CD4-positive, alpha-beta T cell treated with Interferon gamma for 1 hour (primary cell): ENCODE measurements at places on chromosomes 4 and X.

- DNase-seq = no peak
Observed at GRCh38 chrX:111100191-111100590, 4.2 kb downstream of the PAK3 start.

- DNase-seq = no peak
Observed at GRCh38 chrX:153793291-153793690, 884 bp downstream of the IDH3G start.

DNA sequence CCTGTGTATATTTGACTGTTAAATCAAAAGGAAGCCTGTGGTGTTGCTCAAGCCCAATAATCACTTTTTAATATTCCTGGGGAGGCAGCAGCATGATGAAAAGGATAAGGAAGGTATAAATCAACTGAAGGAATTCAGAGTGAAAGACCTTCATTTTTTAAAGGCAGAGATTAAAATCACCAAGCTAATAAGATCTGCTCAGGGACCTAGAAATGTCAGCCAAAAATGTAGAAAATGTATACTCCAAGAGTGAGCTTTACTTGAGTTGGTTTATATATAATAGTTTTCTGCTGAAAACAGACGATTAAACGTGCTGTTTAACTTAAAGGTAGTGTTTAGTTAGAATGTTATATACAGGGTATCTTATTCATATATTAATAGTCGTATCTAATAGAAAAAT lies 549.3 kb downstream of the IQCM start:
- DNase-seq = no peak

DNA sequence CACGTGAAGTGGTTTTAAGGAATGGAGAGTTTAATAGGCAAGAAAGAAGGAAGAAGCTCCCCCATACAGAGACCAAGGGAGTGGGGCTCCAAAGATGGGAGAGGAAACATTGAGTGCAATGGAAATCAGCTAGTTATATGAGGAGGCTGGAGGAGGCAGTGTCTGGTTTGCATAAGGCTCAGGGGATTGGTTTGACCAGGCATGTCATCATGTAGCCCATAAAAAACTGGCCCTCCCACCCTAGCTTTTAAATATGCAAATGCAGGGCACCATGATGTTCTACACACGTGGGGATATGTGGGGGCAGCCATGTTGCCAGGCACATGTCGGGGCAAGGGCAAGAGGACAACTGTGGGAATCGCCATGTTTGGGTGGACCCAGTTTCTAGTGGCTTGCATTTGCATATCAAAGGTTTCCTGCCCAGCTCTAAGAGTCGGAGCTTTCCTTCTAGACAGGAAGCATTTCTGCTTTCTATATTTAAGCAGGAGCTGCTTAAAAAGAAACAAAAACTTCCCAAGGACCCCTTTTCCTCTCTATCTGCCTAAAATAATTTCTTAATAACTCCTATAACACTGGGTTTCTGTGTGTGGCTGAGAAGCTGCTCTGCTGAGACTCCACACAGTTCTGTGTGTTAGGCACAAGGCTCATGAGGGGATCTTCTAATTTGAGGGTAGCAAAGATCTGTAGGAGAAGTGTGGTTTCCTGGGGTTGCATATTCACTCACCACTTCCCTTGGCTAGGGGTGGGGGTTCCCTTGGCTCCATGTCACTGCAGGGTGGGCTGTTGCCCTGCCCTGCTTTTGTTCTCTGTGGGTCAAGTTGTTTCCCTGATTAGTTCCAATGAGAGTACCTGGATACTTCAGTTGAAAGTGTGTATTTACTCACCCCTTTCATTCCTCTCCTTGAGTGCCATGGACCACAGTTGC lies 113.5 kb downstream of the VSIG4 start:
- DNase-seq = peak; percentile 60

DNA sequence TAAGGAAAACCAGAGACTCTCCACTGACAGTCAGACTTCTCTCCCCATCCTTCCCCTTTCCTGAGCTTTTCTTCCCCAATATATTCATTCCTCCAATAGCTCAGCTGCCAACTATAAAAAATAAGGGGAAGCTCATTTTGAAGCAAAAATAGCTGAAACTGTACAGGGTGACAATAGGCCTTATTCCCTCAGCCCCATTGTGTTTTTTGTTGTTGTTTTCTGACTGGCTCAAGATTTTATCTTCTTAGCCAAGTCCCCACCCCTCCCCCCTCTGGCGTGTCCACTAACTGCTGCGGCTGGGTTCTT lies 26.2 kb downstream of the PRPS1 start:
- no peak for DNase-seq

DNA sequence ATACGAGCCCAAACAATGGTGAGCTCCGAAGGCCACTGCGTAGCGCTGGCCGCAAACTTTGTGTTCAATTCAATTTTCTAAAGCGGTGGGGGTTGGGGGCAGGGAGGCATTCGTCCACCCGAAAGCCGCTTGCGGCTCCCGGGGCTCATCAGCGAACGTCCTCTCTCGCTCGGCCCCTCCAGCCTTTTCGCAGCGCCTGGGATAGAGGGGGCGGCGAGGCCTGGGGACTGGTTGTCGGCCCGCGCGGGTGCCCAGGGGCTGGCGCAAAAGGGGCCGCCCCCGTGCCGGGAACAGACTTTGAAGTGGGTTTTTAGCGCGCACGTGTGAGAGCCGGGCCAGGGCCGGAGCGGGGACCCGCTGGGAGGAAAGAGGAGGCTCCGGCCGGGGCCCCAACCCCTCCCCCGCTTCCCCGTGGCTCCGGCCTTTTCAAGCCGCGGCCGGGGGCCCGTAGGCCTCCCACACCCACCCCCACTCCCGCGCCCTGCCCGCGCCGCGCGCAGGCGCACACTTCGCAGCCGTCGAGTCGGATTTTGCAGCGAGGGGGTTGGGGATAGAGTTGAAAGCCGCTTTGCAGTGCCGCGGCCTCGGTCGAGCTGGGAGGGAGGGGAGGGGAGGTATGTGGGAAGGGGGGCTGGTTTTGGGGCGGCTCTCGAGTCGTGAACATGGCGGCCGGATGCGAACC lies 8.3 kb downstream of the ZIC3 start:
- no peak for DNase-seq

GRCh38 chr4:148926276-148927260 lies 484.4 kb upstream of the NR3C2 start:
- no peak for DNase-seq

- no peak for DNase-seq
Observed at GRCh38 chr4:10035130-10035529, 13.8 kb upstream of the SLC2A9 start.

DNA sequence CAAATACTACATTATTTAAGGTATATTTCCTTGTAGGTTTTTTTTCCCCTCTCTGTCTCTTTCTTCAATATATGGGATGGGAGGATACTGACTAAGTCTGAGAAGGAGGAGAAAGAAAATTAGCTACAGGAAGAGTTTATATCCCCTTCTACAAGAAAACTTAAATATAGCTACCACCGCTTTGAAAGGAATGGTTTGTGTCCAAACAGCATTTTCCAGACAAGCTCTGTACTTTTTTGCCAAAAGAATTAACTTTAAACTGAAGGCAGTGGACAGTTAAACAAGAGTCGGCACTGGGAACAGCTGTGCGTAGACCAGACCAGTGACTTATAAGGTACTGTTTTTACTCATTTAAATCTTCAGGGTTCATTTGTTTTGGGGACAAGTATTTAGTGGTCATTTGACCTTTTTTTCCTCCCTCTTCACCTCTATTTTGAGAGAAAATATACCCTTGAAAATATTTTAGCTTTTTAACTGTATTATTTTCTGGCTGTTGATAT lies 303.7 kb downstream of the ARHGAP24 start:
- no peak for DNase-seq

DNA sequence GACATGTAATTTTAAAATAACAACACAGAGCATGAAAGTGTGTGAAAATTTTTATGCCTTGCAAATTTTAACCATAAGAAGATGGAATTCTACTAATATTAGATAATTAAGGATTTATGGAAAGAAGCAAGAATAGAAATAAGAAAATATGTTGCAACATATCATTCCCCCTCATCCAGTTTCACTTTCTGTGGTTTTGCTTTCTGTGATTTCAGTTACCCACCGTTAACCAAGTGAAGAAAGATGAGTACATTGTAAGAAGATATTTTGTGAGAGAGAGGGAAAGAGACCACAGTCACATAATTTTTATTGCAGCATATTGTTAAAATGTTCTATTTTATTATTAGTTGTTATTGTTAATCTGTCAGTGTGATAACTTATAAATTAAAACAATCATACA lies 77.9 kb downstream of the ADAM29 start:
- no peak for DNase-seq

GRCh38 chrX:40022421-40022820 lies 75.3 kb downstream of the BCOR start:
- no peak for DNase-seq

DNA sequence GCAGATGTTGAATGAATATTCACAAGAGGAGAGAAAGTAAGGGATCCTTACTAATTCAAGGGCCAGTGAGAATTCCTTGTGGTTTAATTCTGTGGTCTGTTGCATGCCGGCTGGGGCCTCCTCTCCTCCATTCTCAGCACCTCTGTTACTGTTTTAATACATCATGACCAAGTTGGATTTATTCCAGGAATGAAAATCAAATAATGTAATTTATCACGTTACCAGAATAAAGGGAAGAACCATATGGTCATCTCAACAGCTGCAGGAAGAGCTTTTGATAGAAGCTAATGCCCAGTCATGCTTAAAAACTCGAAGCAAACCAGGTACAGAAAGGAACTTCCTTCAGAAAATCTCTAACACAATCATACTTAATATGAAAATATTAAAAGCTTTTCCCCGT lies 54.1 kb downstream of the GRK4 start:
- DNase-seq = no peak
